ENCODE measurements at places on chromosomes 6 and 20.

DNA sequence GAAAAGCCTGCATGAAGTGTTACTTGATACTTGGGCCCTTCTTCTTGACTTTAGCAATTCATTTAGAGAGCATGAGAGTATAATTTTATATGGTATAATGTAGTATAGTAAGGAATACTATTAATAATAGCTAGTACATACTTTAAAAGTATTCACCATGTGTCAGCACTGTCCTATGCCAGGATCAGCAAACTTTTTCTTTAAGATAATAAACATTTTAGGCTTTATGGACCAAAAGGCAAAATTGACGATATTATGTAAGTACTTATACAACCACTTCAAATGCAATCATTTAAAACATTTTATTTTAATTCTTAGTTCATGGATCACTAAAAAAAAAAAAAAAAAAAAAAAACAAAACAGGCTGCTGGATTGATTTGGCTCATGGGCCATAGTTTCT lies 163.9 kb downstream of the IBTK start:
- DNase-seq: no peak

- no peak for DNase-seq
These were observed 24.6 kb upstream of the GTSF1L start for GRCh38 chr20:43751167-43752050.

- no peak for DNase-seq
These were observed 499 bp downstream of the TTI1 start for GRCh38 chr20:38032585-38033329.

- DNase-seq: no peak
These were observed 288.9 kb upstream of the IRAK1BP1 start for GRCh38 chr6:78578430-78578829.

GRCh38 chr6:167493310-167493709 lies 168.4 kb downstream of the TTLL2 start:
- no peak for DNase-seq

GRCh38 chr6:168137024-168137423 lies 58.0 kb upstream of the FRMD1 start:
- DNase-seq: no peak

- DNase-seq: no peak
These were observed 2.5 kb downstream of the NCOA7 start for GRCh38 chr6:125793280-125793679.

DNA sequence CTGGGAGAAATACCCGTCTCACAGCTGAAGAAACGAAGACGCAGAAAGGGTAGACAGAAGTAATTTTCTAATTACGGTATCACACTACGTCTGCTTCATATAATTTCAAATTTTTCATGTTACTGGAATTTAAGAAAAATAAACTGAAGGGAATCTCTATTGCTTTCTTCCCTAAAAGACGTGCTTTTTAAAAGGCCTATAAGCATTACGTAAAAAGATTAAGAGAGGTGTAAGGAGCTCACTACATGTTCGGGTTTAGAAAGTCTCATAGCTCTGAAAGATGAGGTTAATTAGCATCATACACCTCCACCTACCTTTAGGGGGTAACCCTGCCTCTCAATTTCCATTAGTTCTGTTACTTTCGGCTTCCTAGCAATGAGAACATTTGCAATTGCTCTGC lies 787 bp upstream of the PLAGL1 start:
- DNase-seq: no peak

- DNase-seq: no peak
These were observed 129.8 kb downstream of the COL12A1 start for GRCh38 chr6:75076009-75076408.

DNA sequence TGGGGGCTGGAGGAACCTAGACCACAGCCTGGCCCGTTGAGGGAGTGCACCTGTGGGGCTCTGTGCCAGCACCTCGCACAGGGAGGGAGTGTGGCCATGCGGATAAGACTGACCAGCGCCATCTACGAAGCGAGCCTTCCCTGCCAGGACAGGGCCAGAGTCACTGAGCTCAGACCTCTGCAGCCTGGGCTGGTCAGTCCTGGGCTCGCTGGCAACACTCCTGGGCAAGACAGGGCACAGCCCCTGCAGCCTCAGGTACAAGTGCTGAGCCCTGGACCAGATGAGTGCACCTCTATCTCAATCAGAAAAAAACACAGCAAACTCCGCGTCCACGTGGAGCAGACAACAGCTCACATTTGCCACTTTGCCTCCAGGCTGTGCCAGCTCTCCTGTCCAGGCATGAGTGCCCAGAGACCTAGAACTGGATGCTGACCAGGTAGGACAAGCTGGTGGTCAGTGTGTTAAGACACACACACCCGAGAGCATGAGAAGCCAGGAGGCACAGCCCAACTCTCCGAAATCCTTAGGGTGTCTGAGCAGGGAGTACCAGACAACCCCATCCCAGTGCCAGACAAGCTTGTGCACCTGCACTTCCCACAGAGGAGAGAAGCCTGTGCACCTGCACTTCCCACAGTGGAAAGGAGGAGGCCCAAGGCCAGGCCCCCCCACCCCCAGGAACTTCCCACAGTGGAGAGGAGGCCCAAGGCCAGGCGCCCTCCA lies 4.9 kb downstream of the ARFRP1 start:
- DNase-seq: peak; percentile 19

DNA sequence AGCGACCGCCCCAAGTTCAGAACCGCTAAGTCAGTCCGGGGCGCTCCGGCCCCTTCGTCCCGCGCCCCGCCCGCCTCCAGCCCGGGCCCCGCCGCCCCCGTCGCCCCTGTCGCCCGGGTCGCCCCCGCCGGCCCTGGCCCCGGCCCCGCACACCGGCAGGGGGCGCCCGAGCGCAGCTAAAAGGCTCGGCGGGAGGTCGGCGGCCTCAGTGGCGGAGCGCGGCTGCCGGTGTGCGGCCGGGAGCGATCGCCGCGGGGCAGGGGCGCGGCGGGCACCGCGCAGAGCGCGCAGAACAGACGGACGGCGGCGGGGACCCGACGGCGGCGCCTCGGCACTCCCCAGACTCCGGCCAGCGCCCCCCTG lies at the start of gene FNDC1:
Gene FNDC1, plus strand, starts transcription at position 208 of the 363 bp plus-strand sequence. CDS start 197 bp downstream, outside the sequence.
- peak; percentile 43 for DNase-seq

- no peak for DNase-seq
These were observed 399.9 kb upstream of the HSF2 start for GRCh38 chr6:121999456-122000065.

GRCh38 chr6:8069151-8069550 lies 5.0 kb upstream of the BLOC1S5 start:
- DNase-seq: no peak

GRCh38 chr6:158154816-158155215 lies 13.2 kb downstream of the SERAC1 start:
- DNase-seq: no peak

DNA sequence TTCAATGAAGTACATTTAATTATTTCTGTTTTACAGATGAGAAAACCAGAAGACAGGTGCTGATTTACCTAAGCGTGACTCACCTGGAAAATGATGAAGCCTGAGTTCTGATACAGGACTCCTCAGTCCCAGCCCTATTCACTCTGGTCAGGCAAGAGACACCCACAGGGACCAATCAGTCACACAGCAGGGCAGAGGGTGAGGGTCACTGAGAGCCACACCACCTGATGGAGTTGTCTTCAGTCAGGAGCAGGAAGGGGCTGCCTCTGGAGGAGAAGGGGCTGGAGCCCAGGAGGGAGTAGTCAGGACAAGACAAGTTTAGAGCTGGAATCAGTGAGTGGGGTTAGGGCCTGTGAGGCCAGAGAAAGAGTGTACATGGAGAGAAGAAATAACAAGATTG lies 251.2 kb upstream of the MOCS1 start:
- no peak for DNase-seq

GRCh38 chr6:55666037-55666436 lies 87.0 kb upstream of the HMGCLL1 start:
- no peak for DNase-seq

Measured in CD4-positive, alpha-beta memory T cell (primary cell).